ENCODE measurements at places on chromosomes 3 and 15.

GRCh38 chr3:119637679-119638477, 22.5 kb downstream of the POPDC2 start:
- no peak for DNase-seq

DNA sequence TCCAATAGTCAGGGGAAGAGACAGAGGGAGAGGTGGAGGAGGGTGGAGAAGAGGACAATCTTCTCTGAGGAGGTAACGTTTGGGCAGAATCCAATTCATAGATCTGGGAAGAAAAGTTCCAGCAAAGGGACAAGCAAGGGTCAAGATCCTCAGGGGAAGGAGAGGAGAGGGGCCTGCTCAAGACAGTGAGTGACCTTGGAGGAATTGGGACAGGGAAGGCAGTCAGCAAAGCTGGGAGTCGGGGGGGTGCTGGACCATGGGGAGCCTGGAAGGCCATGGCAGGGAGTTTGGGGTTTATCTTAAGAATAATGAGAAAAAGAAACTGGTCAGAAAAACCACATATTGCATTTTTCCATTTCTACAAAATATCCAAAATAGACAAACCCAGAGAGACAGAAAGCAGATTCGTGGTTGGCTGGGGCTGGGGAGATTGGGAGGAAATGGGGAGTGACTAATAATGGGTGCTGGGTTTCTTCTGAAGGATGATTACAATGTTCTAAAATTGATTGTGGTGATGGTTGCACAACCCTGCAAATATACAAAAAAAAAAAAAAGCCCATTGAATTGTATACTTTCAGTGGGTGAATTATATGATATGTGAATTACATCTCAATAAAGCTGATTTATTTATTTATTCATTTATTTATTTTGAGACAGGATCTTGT, 19.6 kb upstream of the SRP14 start:
- DNase-seq = no peak

- DNase-seq = no peak
Measured at GRCh38 chr15:100259266-100259665, 82.5 kb downstream of the ADAMTS17 start.

- no peak for DNase-seq
Measured at GRCh38 chr3:22475665-22476240, 724.7 kb upstream of the ZNF385D start.

GRCh38 chr3:126758026-126758425, 54.0 kb downstream of the CHCHD6 start:
- DNase-seq = no peak

GRCh38 chr3:148309390-148310035, 388.2 kb upstream of the AGTR1 start:
- no peak for DNase-seq

DNA sequence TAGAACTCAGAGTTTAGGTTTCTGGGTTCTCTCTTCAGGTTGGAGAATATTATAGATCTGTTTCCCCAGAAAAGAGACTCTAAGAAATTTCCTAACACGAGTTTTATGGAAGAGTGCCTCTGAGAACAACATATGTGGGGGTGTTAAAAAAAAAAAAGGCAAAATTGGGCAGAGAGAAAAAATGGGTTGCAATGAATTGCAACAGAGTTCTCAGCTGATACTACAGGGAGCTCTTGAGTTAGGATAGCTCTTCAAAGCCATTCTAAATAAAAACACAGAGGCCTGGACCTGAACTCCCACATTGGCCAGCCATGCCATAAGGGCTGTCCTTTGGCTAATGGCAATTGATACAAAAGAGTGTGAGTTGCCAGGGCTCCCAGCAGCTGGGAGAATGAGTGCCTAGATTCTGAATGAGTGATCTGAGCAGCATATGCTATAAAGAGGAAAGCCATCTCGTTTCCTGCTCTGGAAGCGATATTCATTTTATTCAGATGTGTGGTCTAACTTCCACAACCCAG, 20.1 kb upstream of the UBE2E2 start:
- DNase-seq = no peak

- DNase-seq = no peak
Measured at GRCh38 chr3:123025642-123026521, 1.7 kb downstream of the SEMA5B start.

DNA sequence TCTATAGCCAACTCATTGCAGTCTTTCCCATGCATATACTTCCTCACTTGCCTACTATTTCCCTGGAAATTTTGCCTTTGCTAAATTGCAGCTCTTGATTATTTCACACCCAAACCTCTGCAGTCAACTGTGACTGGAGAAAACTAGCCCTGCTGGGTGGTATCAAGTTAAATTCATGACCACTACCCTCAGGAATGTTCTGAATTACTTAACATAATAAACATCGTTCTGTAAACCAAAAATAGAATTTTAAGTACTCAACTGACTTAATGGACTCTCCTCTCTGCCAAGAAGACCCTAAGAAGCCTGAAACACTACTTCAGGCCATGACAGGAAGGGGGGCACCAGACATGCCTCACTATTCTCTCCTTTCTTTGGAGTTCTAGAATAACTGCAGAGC, 1278.0 kb upstream of the GBE1 start:
- DNase-seq = no peak

GRCh38 chr3:97687734-97688133, 76.8 kb upstream of the ARL6 start:
- no peak for DNase-seq

- DNase-seq = no peak
Measured at GRCh38 chr3:113628316-113628715, 68.1 kb downstream of the USF3 start.

GRCh38 chr3:98322101-98322500, 31.6 kb upstream of the OR5K4 start:
- no peak for DNase-seq

- DNase-seq = no peak
Measured at GRCh38 chr15:32867313-32867626, 149.5 kb downstream of the GREM1 start.

DNA sequence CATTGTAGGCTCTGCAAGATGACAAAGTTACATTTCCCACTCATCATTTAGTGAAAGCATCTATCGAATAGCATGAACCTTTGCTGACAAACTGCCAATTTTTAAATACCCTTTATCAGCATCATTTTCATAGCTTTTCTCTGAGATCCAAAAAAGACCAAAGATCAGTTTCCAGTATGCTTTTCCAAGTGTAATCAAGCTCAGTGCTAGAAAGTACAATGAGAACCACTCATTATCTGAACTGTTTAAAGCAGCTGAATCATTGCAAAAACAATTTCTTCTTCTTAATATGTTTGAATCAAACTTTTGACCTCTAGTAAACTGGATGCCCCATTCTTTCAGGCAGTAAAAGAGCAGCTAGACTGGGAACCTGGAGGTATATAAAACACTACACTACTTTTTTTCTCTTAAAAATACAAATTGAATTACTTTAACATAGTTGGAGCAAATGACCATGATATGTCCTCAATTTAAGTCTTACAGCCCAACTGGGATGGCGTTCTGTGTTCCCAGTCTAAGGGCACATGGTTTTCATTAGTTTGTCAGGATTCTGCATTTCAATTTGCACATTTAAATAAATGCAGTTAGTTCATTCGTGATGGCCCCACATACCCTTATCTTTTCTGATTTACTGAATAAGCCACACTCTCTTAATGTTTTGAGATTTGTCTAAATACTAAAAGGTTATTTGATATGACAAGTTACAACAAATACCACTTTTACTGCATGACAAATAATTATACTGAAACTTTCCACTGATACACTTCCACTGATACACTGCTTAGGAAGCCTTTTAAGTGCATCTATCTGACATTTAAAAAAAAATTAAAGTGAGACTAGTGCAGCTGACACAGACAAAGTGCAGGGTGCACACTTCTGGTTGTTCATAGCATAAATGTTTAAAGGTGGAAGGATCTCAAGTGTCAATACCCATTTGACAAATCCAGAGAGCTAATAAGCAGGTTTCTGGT, 146.0 kb upstream of the FRMD4B start:
- no peak for DNase-seq

- DNase-seq = no peak
Measured at GRCh38 chr3:146262371-146263110, 11.6 kb upstream of the PLSCR4 start.

GRCh38 chr3:186359078-186359477, 3.0 kb downstream of the DGKG start:
- DNase-seq = no peak

DNA sequence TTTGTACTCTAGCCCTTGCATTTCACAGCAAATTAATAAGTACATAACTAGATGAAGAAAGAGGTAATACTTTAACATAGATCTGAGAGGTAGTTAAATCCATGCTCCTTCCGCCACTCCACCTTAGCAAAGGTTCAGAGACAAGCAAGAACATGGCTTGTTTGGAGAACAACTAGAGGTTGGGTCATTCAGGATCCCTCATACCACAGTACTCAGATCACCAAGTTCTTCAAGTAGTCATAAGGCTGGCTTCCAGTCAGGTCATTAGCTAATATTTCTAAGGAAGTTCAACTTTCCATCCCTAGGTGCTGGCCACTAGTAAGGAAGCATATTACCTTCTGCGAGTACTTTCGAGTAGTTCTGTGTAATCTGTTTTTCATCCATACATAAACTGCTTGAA, 44.1 kb downstream of the CD200R1 start:
- no peak for DNase-seq

- no peak for DNase-seq
Measured at GRCh38 chr15:71484080-71484479, 326.3 kb upstream of the NR2E3 start.

GRCh38 chr3:43096761-43097160, 9.1 kb downstream of the POMGNT2 start:
- DNase-seq = no peak

Data from cortex of kidney (tissue), 1 donor.